NCI-H2171 treated with DMSO at 0.1 percent for 48 hours (cell line): ENCODE measurements at places on chromosomes 5 and 9.

GRCh38 chr5:54187694-54188093 lies 122.7 kb downstream of the ARL15 start:
- no peak for DNase-seq

- no peak for DNase-seq
These were observed 102.0 kb upstream of the DMAC1 start for GRCh38 chr9:7901621-7902020.

DNA sequence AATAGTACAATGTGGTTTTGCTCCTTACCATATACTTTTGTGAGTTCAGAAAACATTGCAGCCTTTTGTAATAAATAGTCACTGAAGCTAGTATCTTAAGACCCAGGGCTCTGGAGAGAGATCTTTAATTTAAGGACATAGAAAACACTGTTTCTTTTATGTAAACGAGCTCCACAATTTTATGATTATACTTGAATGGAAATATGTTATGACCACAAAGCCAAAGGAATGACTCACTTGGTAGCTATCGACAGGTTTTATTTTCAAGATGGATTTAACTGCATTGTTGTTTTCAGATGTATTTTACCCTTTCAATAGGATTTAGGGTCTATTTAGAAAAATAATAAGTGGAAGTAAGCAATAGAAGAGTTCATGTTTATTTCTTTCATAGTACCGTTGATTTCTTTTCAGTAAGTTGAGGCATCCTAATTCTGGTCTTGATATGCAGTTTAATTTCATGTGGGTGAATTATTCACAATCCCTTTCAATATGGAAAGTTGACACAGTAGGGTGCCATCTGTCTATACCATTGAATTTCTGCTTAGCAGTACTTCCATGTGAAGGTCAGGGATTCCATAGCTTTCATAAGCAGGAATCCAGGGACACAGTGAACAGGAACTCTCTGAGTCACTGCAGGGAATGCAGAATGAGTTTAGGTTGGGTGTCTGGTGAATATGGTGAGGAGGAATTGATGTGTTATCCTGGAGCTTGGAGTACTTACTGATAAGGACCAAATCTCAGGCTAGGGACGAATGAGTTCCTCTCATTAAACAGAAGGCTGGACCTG lies 157.6 kb downstream of the CD180 start:
- DNase-seq = no peak

GRCh38 chr5:68458416-68459021 lies 243.0 kb downstream of the PIK3R1 start:
- DNase-seq = no peak

- DNase-seq = no peak
These were observed 9.8 kb downstream of the OCLN start for GRCh38 chr5:69502367-69502766.

- no peak for DNase-seq
These were observed 10.6 kb upstream of the MEGF9 start for GRCh38 chr9:120724757-120725400.

GRCh38 chr5:88377240-88377639 lies 108.6 kb upstream of the TMEM161B start:
- no peak for DNase-seq

GRCh38 chr5:15510092-15510491 lies 10.1 kb downstream of the FBXL7 start:
- DNase-seq = no peak

- DNase-seq = no peak
These were observed 5.0 kb downstream of the PRUNE2 start for GRCh38 chr9:76900884-76901440.

- DNase-seq = peak; percentile 40
These were observed 1.6 kb downstream of the INSYN2B start for GRCh38 chr5:169978714-169979113.

- no peak for DNase-seq
These were observed 89.7 kb upstream of the SAP30L start for GRCh38 chr5:154356020-154356655.

- DNase-seq = no peak
These were observed 79.4 kb downstream of the PHF2 start for GRCh38 chr9:93655621-93656425.

GRCh38 chr5:94471521-94471920 lies 146.9 kb downstream of the KIAA0825 start:
- no peak for DNase-seq

DNA sequence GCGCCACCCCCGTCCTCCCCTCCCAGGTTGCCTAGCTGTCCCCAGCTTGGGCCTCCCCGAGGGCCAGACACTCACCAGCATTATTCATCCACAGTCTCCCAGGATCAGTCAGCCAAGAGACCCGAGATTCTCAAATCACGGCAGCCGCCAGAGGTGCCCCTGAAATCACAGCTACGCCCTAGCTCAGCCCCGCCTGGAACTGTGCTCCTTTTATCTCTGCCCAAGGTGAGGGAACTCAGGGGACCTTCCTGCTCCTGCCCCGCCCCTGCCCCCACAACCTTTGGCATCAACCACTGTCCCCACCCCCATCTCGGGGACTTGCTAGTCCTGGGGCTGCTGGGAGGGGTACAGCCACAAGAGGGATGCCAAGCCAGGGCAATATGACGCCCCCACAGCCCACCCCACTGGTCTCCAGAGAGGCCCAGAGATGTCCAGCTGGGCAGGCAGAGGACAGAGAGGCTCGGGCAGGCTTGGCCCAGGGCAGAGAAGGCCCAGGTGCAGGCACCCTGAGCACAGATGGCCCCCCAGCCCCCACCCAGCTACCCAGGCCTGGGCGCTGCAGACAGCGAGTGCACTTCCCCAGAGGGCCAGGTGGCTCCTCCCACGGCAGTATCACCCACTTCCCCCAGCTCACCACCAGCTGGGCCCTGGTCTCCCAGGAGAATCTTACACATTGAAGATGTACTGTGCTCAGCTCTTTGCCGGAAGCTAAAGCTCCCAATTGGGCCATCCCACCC lies at the start of gene FUT7:
Gene FUT7, minus strand, starts transcription at position 185 of the 737 bp plus-strand sequence. Its CDS starts 97 bp downstream, at position 88.
- DNase-seq = peak; percentile 73

DNA sequence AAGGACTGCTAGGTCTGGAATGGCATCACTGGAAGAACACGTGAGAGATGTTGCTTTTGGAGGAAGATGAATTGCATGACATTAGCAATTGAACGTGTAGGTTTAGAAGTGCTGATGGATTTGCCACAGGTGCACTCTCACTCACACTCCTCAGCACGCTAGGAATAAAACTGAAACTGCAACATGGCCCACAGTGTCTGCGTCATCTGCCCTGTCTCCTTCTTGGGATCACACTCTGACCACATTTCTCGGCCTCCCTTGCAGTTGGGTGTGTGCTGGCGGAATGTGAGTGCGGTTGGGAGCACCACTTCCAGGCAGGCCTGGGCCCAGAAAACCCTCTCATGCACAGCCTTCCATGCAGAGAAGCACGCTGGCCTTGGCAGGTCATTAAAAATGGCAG lies 152.8 kb upstream of the LHFPL2 start:
- no peak for DNase-seq

- DNase-seq = no peak
These were observed 48.1 kb upstream of the PCA3 start for GRCh38 chr9:76716085-76716672.

- no peak for DNase-seq
These were observed 33.7 kb downstream of the ANKRD31 start for GRCh38 chr5:75202935-75203334.

DNA sequence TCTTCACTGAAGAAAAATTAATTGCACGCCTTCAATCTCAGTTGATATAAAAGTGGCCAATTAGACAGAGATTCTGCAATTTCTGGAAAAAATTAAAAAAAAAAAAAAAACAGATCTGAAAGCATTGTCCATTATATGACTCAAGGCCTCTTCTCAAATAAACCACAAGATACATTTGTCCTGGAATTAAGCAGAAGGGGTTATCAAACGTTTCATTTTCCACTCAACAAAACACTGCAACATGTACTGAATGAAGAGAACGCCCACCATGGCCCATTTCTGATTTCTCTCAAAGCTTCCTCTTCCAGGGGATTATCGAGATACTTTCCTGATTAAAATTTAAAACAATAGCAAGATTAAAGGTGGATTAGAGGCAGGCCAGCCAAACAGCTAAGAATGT lies 5.8 kb upstream of the PAPPA start:
- DNase-seq = no peak

GRCh38 chr5:123811831-123812230 lies 299.9 kb downstream of the CSNK1G3 start:
- no peak for DNase-seq

GRCh38 chr5:90967851-90968250 lies 409.3 kb downstream of the ADGRV1 start:
- no peak for DNase-seq

GRCh38 chr9:126166866-126167265 lies 159.8 kb upstream of the MVB12B start:
- no peak for DNase-seq
